ENCODE measurements at places on chromosomes 5 and 9. TPM values are rescaled to one million over a fixed set of nuclear protein-coding genes. Genes with fewer than 3 reads are reported as not detected.
A peak's percentile ranks its signal among the peaks of the same experiment; 100 is the strongest.

GRCh38 chr5:82885627-82886389 lies 191.4 kb downstream of the TMEM167A start:
- DNase-seq: no peak

GRCh38 chr9:36550135-36550534 lies 22.6 kb upstream of the MELK start:
- no peak for DNase-seq

- DNase-seq: peak; percentile 56
Observed at GRCh38 chr9:136187683-136188586, 17.0 kb downstream of the LHX3 start.

The TMEFF1 gene
- polyA plus RNA-seq: 1.7 TPM

- DNase-seq: no peak
Observed at GRCh38 chr9:131703697-131704096, 36.2 kb downstream of the RAPGEF1 start.

DNA sequence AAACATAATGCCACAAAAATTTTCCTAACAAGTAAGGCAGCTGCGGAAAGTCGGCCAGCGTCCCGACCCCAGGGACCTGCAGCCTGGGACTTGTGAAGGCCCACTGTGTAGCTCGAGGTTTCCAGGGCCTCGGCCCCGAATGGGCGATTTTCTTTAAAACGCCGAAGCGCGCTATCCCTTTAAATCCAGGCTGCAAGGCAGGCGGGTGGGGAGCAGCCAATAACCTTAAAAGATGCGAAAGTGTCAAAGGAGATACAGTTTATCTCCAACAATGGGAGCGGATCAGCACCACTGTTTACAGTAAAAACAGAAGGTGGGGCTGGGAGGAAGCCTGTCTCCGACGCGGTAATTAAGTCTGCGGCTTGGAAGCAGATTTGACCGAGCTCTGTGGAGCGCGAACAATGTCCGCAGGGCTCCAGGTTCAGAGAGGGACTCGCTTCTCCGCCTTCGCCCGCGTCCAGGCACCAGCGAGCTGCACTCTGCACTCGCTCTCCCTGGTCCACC lies 1.7 kb upstream of the ZSWIM6 start:
- no peak for DNase-seq

The CCDC192 gene
- polyA plus RNA-seq: 1.1 TPM

DNA sequence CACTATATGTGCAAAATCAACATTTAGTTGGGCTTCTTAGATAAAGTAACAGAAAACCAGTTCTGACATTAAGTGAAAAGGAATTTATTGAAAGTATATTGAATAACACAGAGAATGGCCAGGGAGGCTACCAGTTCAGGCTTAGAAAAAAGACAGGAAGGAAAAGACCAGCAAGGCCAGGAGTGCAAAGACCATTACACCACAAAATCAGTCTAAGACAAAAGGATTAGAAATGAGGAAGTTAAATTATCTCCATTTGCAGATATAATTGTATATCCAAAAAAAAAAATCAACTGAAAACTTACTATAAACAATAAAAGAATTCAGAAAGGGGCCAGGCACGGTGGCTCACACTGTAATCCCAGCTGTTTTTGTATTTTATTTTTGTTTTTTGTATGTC lies 4.8 kb upstream of the TEX10 start:
- no peak for DNase-seq

DNA sequence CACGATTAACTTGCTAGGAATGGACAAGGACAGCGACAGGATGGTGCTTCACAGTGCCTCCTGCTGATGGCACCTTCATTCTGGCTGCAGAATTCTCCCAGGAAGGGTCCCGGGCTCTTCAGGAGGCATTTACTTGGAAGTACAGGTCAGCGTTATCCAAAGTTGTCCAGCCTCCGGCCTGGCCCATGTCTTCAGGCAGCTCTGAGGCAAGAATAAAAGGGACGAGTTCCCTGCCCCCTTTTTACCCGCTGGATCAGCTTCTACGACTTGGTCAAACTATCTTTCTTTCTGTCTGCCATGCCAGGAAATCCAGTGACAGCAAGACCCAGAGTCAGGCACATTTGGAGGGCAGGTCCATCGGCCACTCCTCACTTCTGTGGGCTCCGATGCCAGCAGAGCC lies 23.4 kb upstream of the GABBR2 start:
- no peak for DNase-seq

- DNase-seq: no peak
Observed at GRCh38 chr9:91035825-91036208, 234.2 kb downstream of the SYK start.

GRCh38 chr5:171495122-171495700 lies 75.8 kb downstream of the FGF18 start:
- no peak for DNase-seq

- DNase-seq: no peak
Observed at GRCh38 chr9:130763331-130764171, 70.0 kb downstream of the EXOSC2 start.

DNA sequence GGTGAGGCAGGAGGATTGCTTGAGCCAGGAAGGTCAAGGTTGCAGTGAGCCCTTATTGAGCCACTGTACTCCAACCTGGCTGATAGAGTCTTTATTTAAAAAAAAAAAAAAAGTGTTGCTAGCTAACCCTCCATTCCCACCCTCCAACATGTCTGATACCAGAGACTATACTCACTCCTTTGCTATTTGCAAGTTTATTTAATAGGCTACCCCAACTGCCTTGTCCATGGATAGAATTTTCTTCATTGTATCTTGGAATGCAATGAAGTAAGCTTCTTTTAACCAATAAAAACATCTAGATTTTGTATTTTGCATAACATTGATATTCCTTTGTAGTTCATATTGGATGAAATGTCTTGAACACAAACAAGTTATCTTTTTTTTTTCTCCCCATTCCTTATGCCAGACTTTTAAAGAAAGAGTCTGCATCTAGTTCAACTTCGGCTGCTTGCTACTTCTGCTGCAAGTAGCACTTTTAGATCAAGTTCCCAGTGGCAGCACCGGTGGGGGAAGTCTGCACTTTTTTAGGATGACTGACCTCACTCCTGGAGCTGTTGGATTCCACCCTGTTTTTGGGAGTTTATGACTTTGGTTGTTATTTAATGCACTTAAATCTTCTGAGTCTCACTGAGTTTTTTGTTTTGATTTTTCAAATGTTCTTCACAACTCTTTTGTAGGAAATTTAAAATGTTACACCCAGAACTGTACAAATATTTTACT lies 112.5 kb downstream of the UHRF2 start:
- no peak for DNase-seq

DNA sequence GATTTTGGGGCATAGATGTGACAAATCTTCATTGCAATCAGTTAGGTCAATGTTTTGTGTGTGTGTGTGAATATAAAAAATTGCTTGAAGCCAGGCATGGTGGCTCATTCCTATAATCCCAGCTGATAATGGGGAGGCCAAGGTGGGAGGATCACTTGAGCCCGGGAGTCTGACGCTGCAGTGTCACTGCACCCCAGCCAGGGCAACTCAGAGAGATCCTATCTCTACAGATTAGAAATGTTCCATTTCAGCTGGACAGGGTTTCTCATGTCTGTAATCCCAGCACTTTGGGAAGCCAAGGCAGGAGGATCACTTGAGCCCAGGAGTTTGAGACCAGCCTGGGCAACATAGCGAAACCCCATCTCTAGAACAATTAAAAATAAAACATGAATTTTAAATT lies 11.5 kb downstream of the OR2V2 start:
- DNase-seq: no peak

DNA sequence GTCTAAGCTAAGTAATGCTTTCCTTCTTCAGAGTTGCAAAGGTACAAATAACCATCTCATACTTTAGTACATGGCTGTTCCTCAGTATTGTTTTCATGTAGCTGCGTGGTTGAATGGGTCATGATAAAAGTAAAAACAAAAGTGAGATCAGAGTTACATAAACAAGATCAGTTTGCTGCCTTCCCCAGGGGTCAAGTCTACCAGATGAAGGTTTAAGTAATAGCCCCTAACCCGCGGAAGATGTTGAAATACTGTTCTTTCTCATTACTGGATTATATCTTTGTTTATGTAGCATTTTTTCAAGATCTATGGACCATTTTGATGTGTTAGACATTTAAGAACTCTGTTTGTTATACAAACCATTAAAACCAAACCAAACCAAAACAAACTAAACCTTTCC lies 34.1 kb upstream of the ARRDC3 start:
- DNase-seq: no peak

The SPINK6 gene
- not detected for polyA plus RNA-seq

The PCDHGB6 gene
- polyA plus RNA-seq: 9.3 TPM

DNA sequence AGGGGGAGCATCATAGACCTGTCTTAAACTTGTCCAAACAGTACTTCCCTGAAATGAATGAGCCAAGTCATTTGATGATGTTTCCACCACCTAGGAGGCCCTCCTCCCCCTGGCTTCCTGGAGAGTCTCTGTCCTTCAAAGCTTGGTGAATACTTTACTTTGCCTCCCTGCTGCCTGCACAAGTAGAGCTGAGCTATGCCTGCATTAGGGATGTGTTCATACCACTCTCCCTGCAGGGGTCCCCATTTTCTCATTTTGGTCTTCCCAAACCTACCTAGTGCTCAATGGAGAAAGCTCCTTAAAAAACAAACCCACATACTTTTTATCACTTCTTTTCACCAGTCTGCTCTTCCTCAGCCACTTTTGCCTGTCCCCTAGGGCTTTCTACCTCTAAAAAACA lies 7.7 kb downstream of the CCNI2 start:
- DNase-seq: no peak

DNA sequence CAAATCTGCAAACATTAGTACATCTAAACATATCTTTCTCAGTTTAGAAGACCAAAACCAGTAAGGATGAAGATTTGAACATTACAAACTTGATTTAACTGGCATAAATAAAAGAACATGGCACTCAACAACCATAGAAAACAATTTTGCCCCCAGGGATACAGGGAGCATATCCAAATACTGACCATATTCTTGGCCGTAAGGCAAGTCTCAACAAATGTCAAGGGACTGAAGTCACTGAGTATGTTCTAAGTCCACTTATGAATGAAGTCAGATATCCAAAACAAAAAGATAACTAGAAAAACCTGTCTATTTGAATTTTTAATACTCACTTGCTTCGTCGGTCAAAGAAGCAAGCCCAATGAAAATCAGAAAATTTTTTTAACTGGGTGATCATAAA lies 14.1 kb downstream of the FEM1C start:
- DNase-seq: no peak

The EEIG1 gene
- 40.7 TPM for polyA plus RNA-seq
